ENCODE measurements at places on chromosomes 2 and 18.

DNA sequence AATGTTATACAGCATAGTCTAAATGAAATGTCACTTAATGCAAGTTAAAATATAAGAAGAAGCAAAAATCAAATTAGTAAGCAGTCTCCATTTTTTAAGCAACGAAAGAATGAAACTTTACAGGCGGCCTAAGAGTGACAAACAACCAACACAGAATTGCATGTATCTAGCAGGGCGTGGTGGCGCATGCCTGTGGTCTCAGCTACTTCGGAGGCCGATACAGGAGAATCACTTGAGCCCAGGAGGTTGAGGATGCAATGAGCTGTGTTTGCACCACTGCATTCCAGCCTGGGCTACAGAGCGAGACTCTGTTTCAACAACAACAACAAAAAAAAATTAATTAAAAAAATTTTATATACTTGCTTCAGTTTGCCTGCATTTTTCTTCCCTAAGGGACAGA is 16.6 kb downstream of the RBMS1 start:
- no peak for DNase-seq

- no peak for DNase-seq
These were observed 141.9 kb downstream of the HAUS1 start for GRCh38 chr18:46246101-46246500.

DNA sequence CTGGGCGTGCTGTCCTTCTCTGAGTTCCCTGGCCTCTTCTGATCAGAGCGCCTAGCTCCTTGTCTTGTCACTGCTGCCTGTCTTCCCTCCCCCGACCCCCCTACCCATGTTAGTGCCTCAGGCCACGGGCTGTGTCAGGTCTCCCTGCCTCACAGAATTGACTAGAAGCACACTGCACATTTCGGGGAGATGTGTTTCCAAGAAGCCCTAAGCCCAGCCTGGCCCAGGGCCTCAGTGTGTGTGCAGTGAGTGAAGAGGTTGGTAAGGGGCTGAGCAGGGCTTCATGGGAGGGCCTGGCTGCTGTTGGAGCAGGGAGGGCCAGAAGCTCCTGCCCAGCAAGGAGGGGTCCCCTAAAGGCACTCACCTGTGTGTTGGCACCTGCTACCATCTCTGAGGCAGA is 13.1 kb downstream of the KCNF1 start:
- no peak for DNase-seq

DNA sequence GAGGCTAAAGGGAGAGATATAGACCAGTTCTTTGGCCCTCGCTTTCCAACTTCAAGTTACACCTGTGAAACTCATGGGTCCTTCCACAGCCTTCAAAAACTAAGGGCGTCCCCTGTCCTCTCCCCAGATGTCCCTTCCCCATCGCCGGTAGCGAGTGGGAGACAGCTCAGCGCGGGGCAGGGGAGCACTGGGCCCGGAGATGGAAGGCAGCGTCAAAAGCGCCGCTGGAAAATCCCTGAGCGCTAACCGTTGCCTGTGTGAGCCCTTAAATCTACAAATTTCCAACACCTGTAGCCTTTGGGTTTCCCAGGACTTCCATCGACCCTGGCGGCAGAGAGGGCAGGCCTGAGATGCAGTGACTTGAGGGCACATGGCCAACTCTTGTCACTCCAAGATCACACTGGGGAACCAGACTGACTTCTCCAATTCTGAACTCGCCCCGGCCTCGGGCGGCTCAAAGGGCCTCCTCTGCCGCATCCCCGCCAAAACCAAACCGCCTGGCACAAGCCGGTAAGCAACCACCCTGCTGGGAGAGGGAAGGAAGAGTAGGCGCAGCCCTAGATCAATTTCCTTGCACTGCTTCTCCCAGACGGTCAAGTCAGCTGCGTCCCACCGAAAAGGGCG is 879 bp upstream of the EPAS1 start:
- DNase-seq = no peak

GRCh38 chr2:168194784-168195522 is 52.4 kb downstream of the STK39 start:
- DNase-seq = no peak

DNA sequence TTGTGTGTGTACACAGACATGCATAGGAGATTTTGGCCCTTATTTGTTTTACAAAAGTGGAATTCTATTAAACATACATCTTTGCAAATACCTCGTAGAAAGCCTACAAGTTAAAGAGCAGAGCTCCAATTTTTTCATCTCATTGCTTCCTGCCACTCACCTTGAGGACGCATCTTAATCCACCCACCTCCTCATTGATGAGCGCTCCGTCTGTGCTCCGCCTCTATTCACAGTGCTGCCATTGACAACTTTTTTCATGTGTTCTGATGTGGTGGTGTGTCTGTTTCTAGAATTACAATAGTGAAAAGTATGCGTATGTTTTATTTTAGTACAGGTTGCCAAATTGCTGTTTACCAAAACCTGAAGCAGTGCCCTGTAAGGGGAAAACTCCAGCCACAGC is 36.3 kb downstream of the NEURL3 start:
- DNase-seq = no peak

- no peak for DNase-seq
These were observed 185.7 kb downstream of the ACKR3 start for GRCh38 chr2:236755278-236755840.

DNA sequence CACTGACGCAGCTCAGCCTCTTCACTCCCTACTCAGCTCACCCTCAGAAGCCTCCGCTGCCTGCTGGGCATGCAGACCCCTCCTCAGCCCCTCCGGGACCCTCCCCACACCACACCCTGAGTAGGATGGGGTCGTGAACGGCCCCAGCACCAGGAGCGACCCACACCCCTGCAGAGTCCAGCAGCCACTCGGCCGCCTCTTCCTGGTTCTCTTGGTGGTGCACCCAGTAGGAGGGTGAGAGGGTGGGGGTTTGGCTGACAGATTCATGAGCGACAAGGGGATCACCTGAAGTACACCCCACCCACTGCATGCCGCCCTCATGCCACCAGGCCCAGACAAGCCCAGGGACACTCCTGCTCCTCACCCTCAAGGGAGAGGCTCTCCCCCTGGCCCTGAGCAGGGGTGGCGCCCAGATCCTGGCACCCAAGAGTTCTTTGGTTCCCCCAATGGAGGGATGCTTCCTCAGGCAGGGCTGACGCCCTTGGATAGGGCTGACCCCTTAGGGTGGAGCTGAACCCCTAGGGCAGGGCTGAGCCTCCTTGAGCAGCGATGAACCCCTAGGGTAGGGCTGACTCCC is 76.6 kb upstream of the GPC1 start:
- DNase-seq = no peak

DNA sequence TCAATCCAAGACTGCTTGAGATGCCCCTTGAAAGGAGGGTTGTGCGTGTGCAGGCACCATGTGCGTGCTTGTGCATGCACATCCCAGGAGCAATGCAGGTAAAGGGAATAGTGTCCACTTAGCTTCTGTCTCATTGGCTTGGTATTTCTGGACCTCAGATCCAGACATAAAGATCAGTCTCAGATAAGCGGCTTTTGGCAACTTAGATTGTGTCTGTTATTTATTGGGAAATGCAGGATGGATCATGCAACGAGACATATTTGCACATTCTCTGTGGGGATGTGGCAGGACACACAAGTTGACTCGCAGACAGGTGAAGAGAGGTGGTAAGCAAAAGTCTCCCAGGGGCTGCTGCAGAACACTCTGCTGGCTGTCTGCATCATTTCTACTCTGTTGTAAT is 67.9 kb downstream of the SETBP1 start:
- DNase-seq = no peak

DNA sequence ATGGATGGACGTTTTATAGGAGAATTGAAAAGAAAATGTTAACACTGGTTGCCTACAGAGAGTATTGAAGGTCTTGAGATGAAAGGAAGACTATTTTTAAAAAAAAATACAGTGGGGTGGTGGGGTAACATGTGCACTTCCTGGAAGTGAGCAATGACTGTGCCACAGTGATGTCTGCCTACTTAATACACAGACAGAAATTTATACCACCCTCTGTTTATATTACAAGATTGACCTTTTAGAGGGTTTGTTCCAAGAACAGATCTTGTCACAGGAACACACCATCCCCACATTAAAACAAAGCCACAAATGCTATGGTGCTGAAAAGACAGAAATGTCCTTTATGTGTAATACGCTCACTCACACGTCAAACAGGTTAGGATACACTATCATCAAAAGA is 87.6 kb downstream of the THADA start:
- DNase-seq = no peak

DNA sequence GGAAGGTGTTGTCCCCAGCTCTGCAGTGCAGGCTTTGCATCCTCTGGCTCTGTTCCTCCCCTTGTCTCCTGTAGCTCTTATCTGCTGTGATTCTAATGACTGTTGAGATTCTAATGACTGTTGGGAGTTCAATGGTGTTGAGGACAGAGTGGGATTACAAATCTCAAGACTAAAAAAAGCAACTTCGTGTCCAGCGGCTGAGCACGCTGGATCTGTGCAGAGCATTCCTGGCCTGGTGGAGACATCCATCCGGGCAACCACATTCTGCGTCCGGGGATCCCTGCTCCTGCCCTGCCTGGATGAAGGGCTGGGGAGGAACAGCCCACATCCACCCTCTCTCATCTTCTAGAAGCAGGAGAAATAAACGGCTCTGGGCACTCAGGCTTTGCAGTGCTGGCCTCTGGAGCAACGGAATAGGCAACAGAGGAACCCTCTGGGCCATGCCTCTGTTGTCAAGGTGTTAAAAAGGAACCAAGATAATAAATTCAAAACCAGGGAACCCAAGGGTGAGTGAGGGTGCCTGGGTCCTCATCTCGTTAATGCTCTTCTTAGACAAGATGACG is 106.7 kb upstream of the ASB18 start:
- DNase-seq = no peak

DNA sequence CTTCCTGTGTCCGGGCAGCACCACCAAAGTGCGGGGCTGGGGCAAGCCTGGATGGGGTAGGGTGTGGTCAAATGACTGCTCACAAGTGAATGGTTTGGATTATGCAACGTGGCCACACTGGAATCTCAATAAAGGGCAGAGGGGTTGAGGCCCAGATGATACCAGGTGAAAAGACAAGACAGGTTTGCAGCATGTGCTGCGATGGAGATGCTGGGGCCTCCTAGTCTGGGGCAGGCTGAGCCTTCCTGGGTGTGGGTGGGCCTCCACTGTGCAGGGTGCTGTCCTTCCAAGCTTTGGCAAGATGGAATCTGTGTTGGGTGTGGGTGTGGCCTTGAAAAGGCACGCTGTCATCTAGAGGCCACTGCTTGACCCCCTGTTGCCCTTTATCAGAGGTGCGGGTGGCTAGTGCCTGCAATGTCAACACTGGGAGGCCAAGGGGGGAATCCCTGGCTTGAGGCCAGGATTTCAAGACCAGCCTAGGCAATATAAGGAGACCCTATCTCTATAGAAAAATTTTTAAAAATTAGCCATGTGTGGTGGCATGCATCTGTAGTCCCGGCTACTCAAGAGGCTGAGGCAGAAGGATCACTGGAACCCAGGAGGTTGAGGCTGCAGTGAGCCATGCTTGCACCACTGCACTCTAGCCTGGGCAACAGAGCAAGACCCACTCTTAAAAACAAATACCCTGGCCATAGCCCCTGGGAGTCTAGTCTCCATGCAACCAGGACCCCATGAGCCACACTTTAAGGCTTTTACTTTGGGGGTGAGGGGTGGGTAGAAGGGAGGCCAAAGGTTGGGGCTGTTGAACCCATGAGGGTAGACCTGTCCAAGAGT is 13.8 kb downstream of the RRM2 start:
- DNase-seq = no peak

GRCh38 chr2:54429054-54429453 is 27.1 kb upstream of the SPTBN1 start:
- DNase-seq = no peak

- no peak for DNase-seq
These were observed 590 bp upstream of the CCDC138 start for GRCh38 chr2:108786008-108786353.

GRCh38 chr2:42819160-42819559 is 26.8 kb upstream of the HAAO start:
- no peak for DNase-seq

DNA sequence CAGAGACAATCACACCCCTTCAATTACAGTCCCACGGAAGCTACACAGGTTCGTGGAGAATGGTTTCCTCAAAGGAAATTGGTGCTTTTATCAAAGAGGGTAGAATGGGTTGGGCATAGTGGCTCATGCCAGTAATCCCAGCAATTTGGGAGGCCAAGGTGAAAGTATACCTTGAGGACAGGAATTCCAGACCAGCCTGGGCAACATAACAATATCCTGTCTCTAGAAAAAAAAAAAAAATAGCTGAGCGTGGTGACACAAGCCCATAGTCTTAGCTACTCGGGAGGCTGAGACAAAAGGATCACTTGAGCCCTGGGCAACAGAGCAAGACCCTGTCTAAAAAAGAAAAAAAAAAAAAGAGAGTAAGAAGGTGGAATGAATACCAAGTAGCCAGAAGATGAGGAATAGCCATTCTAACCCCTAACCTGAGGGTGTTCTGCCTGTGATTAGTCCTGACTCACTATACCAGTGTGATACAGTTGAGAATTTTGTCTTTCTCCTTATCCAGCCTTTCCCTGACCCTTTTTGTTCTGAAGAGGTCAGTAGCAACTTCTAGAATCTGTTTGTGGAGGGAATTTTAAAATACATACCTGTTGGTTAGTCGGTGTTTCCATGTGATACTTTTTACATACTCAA is 283.2 kb downstream of the MREG start:
- no peak for DNase-seq

GRCh38 chr2:195092341-195092740 is 564.7 kb upstream of the SLC39A10 start:
- no peak for DNase-seq

DNA sequence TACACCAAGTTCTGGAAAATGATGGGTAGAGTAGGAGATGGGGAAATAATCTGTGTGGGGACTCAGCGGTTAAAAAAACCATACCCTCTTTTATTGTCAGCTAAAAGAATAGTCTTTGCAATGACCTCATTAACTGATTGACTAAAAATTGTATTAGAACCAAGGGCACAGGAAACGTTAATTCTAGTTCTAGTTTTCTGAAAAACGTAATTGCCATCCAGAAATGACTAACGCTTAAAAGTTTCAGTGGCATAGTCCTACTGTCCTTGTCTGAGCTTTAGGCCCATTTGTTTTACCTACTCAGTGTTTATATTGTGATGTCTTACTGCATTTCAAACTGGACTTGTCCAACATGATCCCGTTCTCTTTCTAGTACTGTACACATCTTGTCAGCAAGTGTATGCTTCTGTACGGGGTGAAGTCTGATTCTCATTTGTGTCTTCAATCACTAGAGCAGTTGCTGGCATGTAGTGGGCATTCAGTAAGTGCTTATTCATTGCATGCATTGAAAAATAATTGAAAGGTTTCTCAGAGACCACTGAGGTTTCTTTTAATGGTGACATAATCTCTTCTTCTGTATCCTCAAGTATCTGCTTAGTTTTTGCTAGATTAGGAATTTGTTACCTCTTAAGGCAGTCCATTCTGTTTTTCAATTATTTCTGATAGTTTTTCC is 81.5 kb downstream of the ZNF407 start:
- DNase-seq = no peak

DNA sequence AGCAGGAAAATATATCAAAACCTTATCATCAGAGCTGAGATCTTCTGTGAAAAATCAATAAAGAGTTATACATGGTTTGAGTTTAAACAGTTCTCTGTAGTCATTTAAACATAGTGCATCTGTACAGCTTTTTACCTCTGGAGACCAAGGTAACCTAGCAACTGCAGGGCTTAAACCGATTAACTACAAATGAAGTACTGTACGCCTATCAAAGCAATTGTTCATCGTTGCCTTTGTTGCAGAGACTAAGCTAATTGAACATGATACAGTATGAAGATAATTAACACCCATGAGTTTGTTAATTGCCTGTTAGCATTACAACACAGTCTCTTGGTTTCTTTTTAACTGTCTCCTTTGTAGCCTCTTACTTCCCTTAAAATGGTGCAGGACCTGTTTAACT is 147.9 kb downstream of the LNPK start:
- DNase-seq = peak; percentile 83

GRCh38 chr2:135052042-135052876 is at the start of gene RAB3GAP1:
Gene RAB3GAP1, plus strand, starts transcription at chr2:135052292. Its CDS starts 16 bp downstream, at chr2:135052308.
- peak; percentile 55 for DNase-seq

Data from COR-L47 (cell line).